Activated CD4-positive, alpha-beta T cell treated with anti-CD3 and anti-CD28 coated beads, Interleukin-2, amount 10 ng/mL, durations not matched to agents 24 days and 14 days (primary cell): ENCODE measurements at places on chromosomes 7 and 10. TPM values are rescaled to one million over a fixed set of nuclear protein-coding genes. Genes with fewer than 3 reads are reported as not detected.

PLEKHA8 gene
- total RNA-seq: 10.5 and 10.7 TPM in 2 replicates

ITPRID1 gene
- not detected in 2 replicates for total RNA-seq

- no peak for DNase-seq
Observed at GRCh38 chr7:17849504-17849903, 90.8 kb downstream of the SNX13 start.

LIPM gene
- total RNA-seq: not detected in 2 replicates

GRCh38 chr7:122974229-122974628 lies 21.3 kb downstream of the TAS2R16 start:
- DNase-seq: no peak

DNA sequence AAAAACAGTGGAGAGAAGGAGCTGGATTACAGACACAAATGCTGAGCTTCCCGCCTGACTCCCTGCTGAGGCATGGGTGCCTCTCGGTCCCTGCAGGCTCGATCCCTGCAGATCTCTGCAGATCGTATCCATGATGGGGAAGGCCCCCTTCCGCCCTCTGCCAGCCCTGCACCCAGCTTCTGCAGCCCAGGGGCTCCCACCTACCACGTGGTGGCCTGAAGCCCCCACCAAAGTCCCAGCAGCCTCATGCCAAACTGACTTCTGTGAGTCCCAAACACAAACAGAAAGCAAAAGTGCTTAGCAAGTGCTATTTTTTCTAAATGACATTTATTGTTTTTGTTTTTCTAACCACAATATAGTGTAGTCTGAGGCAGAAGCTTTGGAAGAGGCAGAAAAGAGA lies 127.1 kb upstream of the CHST15 start:
- DNase-seq: peak; percentile 63

DNA sequence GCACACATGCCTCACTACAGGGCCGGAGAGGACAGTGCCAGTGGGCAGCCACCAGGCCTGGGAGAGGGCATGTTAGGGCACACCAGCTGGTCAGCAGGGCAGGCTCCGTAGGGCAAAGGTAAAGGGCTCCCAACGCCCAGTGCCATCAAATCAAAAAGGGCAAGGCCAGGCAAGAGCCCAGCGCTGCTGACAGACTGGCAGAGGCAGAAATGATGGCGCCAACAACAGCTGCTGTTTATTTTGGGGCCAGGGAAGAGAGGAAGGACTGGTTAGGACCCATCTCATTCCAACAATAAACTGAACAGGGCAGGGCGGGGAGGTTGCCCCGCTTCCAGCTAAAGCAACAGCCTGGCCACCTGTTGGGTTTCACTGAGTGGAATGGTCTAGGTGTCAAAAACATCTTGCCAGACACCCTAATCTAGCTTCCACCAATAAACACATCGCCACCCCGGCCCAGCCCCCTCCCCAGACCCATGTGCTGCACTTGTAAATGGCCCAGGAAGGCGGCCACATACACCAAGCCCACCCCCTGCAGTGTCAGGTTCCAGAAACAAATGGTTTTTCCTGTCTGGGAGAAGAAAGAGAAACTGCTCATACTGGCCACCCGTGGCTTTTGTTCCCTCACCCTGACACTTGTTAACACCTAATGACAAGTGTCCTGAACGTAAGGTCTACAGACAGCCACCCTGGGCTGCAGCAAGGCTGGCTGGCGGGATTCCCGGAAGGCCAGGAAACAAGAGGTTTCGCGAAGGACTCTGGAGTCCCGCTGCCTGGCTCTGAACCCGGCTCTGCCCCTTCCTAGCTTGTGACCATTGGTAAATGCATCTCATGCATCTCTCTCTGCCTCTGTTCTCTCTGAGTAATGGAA lies 15.3 kb downstream of the SH3PXD2A start:
- DNase-seq: no peak

DNA sequence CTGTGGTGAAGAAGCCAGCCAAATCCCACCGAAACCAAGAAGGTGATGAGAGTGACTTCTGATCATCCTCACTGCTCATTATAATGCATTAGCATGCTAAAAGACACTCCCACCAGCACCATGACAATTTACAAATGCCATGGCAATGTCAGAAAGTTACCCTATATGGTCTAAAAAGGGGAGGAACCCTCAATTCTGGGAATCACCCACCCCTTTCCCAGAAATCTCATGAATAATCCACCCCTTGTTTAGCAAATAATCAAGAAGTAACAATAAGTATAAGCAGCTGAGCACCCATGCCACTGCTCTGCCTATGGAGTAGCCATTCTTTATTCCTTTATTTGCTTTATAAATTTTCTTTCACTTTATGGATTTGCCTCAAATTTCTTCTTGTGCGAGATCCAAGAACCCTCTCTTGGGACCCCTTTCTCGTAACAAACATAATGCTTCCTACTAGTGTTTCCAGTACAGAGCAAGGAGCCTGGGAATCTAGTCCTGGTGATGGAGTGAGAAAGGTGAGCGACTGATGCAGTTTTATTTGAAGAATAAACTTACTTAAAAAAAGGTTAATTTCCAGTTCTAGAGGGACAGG lies 18.4 kb upstream of the EXOC6 start:
- no peak for DNase-seq

GRCh38 chr10:89465196-89465595 lies 50.8 kb downstream of the IFIT5 start:
- no peak for DNase-seq

PCDH15 gene
- total RNA-seq: not detected in 2 replicates

PNLIPRP3 gene
- not detected in 2 replicates for total RNA-seq

ADCY1 gene
- 1.5 and 2.8 TPM in 2 replicates for total RNA-seq
